ENCODE measurements at places on chromosomes 1 and 21.

GRCh38 chr1:54028306-54029251, 10.6 kb upstream of the LDLRAD1 start:
- DNase-seq = no peak

- DNase-seq = no peak
These were observed 21.3 kb downstream of the FMO2 start for GRCh38 chr1:171206204-171206977.

DNA sequence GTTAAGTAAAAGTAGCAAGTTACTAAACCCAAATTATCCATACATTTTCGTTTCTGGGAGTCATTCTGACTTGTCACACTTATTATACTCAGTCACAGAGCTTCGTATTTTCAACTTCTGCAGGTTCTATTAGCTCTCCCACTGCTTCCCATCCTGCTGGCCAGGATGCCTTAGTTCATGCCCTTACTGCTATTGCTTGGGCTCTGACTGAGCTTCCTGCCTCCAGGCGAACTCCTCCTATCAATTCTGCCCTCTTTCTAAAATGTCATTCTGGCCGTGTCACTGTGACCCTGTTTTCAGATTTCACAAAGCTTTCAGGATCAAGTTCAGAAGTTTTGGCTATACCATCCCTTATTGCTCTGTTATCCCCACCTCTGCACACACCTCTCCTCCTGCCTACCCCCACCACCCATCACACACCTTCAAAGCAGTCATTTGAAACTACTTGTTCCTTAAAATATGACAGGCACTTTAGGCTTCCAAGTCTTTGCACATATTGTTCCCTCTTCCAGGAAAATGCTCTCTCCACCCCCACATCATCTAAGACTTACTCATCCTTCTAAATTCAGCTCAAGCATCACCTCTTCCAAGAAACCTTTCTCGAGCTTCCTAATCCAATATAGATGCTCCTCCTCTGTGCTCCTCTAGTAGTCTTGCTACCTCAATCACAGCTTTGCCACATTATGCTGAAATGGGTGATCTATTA, 278.0 kb downstream of the BRINP2 start:
- no peak for DNase-seq

DNA sequence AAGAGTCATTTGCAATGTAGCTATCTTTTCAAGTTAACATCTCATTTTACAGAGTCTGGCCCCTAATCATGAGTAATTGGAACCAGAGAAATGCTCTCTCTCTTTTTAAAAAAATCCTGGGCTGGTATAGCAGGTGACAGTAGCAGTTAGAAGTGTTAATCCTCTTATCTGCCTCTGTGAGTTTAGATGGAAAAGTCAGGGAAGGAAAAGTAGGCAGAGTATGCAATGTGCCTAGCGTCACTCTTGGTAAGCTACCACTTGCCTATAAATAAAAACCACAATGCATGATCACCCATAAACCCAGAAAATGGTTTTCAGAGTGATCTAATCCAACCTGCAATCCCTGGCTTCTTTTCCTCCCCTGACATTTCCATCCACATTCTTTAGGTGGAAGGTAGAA, 43.2 kb downstream of the UTP25 start:
- DNase-seq = no peak

All from Peyer's patch (tissue), 4 donors.